Omental fat pad (tissue), 4 donors: ENCODE measurements at places on chromosomes 7 and 10. TPM values are rescaled to one million over a fixed set of nuclear protein-coding genes. Genes with fewer than 3 reads are reported as not detected.

The ADCYAP1R1 gene
- total RNA-seq, result 10.1 TPM

- no peak for DNase-seq
These were observed 709 bp downstream of the GPAM start for GRCh38 chr10:112182784-112183328.

- DNase-seq, result no peak
These were observed 1025.1 kb downstream of the GRM8 start for GRCh38 chr7:126227643-126228042.

GRCh38 chr10:112546474-112546873 is 99.5 kb downstream of the VTI1A start:
- no peak for DNase-seq
